ENCODE measurements at places on chromosomes 13 and 19. TPM values are rescaled to one million over a fixed set of nuclear protein-coding genes. Genes with fewer than 3 reads are reported as not detected.

GRCh38 chr19:49855277-49855675 lies 4.3 kb downstream of the PTOV1 start:
- no peak for DNase-seq

- no peak for DNase-seq
These were observed 657.8 kb downstream of the DACH1 start for GRCh38 chr13:71209217-71209616.

DNA sequence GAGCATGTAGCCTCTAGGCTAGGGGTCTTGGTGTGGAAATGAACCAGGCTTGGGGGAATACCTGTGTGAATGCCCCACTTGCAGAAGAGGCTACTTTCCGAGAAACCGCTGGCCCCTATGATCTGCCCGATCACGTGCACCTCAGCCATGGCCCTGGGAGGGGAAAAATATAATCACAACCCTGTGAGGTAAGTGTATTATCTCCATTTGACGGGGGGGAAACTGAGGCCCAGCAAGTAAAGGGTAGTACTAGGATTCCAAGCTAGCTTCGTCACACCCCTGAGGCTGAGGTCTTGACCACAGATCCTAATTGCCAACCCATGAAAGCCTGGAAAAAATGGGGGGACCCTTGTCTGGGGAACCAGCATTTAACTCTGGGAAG lies 587 bp downstream of the B9D2 start:
- DNase-seq: no peak

DNA sequence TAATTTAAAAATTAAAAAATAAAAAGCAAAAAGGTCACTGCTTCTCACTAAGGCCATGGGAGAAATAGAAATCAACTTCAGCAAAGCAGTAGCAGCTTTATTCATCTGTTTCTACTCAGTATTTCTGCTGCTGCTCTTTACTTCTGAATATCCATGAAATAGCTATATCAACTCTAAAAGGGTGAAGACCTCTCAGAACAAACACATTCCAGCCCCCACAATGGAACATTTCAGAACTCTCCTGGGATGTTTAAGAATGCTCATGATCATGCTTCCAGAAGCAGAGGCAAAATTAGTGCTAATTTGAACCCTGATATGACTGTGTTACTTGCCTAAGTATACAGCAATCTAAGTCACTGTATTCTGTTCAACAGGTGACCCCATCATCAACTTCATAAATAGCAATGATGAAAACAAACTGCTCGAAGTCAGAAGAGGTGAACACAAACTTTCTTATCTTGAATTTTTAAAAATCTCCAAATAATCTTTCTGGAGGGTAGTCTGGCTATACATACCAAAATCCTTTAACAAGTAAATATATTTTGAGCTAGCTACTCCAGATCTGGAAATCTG lies 29.6 kb upstream of the DOCK9 start:
- DNase-seq: no peak

- DNase-seq: no peak
These were observed 165.5 kb upstream of the KLF12 start for GRCh38 chr13:74299721-74300120.

DNA sequence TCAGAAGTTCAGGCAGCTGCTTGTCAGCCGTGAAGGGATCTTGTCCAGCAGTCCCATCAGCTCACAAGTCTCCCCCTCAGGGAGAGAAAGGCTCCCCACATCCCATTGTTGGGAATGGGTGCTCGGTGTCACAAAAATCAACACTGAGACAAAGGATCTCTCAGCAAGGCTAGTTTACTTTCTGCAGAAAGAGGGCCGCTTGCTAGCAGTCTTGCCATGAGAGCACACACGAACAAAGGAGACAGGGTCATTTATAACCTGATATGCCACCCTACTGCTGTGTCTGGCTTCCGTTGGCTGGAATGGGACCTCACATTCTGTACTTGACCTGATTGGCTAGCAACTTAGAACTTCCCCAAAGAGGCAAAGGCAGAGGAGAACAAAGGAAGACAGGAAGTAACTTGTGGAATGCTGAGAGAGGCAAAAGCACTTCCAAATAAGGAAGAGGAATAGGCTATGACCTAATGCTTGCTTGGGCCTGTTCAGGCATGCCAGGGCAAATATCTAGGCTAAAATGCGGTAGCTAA lies 8.7 kb upstream of the IGFL3 start:
- DNase-seq: peak; percentile 67

DNA sequence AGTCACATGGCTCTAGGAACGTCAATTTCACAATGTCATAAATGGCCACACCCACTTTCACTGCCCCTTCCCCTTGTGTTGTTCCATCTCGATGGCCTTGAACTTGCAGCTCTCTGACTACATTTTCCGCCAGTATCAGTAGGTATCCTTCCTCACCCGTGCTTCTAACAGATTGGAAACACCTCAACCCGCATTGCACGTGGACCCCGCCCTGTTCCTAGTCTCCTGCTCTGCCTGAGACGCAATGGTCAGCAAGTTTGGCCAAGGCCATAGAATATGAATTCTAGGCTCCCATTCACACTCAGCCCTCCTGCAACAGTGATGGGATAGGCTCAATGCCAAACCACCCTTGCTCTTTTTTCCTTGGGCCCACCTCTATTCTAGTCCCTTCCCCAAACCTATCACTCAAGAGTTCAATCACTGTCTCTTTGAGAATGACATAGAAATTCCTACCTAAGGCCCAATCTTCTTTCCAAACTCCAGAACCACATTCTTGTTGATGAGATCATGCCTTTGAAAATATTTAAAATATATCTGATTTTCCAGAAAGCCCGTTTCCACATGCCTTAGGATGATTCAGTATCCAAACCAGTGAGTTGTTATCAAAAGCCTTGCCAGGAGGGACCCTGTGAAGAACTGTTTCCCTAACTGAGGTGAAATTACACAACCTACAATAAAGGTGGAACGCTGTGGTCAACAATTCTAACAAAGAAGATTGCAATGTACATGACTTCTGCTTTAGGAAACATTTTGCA lies 334.6 kb downstream of the MYO16 start:
- DNase-seq: no peak

DNA sequence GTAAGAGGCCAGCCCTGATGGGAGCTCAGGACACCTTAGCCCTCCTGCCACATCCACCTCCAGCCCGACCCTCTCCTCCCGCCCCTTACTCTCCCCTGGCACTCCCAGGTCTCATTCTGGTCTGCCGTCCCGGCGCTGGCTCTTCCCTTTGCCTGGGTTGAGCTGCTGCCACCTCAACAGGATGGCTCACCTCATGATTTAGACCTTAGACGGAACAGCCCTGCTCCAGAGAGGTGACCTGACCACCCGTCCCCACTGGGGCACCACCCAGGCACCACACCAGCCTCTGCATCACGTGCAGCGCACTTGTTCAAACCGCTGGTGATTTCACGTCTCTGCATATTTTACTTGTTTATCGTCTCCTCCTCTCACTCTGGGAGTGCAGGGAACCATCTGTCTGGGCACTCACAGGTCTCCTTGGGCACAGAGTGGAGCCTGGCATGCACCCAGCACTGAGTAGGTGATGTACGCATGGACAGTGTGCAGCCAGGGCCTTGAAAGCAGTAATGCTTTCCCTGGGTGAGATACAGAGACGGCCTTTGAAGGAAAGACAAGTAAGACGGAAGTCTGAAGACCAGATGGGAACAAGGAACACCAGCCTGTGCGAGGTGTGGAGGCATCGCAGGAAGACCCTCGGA lies 183.1 kb downstream of the KATNAL1 start:
- DNase-seq: no peak

- no peak for DNase-seq
These were observed 79.1 kb downstream of the ABCC4 start for GRCh38 chr13:95221971-95222732.

DNA sequence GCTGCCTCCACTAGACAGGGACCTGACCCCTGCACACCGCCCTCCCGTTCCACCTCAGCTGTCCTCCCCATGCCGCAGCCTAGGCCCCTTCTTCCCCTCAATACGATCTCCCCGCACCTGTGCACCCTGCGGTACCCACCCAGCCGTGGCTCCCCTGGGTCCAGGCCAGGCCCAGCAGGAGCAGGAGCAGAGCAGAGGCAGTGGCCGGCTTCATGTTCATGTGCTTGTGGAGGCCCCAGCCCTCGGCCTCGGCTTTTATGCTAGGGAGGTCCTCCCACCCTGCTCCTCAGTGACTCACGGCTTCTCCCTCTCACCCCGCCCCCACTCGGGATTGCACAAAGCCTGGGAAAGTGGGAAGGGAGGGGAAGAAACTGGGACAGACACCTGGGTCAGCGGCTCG lies 11.4 kb upstream of the KRTDAP start:
- no peak for DNase-seq

- DNase-seq: no peak
These were observed 113.5 kb upstream of the PABPC3 start for GRCh38 chr13:24982333-24982999.

DNA sequence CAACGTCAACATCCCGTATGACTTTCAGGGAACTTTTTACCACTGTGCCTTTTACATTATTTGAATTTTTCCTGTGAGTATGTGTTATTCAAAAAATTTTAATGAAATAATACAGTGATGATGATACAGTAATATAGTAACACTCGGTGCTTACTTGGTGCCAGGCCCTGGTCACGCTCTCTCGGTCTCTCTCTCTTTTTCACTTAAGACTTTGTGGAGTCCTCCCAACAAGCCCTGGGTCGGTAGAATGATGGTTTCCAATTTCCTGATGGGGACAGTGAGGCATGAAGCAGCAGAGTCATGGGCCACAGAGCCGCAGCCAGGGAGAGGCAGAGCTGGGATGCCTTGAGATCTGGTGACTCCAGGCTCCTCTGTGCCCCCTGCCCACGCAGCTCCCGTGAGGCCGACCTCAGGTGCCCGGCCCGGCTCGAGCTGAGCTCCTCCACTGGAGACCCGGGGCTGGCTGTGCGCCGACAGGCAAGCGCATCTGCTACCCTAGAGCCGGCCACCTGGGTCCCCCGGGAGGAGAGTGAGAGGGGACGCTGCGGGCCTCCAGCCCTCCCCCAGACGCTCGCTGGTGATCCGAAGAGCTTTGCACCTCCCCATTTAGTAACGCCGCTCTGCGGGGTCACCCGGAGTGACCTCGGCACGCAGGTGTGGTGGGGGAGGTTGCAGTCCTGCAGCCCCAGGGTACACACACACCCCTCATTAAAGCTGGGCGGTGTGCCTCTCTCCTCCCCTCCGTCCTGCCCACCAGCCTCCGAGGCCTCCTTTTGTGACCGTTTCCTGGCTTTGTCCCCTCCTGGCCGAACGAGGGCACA lies 4.4 kb upstream of the SBK3 start:
- no peak for DNase-seq

The LILRB1 gene
- total RNA-seq: 0.93 TPM

The BEST2 gene
- 0.50 TPM for total RNA-seq

The UBL5 gene
- 540 TPM for total RNA-seq

The LHB gene
- 13.9 TPM for total RNA-seq

Data from testis (tissue), 5 donors.